ENCODE measurements at places on chromosomes 2 and 18.

GRCh38 chr2:194443926-194444325 lies 1213.1 kb upstream of the SLC39A10 start:
- DNase-seq, result no peak

DNA sequence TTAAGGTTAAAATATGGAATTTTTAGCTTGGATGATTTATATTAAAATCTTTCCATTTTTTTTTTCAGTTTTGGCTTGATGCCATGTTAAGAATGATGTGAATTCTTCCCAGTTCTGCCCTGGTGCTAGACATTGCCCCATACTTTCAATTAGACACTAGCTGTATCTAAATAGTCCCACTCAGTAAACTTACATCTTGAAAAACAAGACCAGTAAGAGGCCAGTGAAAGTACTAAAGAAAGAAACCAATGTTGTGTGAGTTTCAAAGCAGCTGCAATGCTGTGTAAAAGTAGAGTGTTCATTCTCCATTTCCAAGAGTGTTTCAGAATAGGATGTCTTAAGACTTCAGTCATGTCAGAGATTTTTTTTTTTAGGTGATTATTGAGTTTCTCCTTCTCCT lies 40.0 kb upstream of the CYBRD1 start:
- DNase-seq, result no peak

DNA sequence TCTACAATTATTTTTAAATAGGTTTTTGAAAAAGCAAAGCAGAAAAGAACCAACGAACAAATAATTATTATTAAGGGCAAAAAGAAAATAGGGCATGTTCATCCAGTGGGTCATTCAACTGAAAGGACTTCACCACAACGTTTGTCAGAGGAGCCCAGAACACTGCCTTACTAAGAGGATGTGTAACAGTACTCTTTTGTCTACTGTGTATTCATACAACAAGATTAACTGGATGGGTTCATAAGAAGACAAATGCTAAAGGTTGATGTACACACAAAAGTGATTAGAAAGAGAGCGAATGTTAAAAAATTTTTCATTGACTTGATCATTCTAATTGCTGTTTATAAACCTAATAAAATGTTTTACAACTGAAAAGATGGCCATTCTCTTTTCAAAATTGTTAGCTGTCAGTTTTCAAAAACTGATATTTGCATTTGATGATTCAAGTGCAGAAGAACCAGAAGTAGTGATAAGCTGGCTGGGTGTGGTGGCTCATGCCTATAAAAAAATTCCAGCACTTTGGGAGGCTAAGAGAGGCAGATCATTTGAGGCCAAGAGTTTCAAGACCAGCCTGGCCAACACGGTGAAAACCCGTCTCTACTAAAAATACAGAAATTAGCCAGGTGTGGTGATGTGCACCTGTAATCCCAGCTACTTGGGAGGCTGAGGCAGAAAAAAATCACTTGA lies 33.1 kb downstream of the MGAT4A start:
- no peak for DNase-seq

DNA sequence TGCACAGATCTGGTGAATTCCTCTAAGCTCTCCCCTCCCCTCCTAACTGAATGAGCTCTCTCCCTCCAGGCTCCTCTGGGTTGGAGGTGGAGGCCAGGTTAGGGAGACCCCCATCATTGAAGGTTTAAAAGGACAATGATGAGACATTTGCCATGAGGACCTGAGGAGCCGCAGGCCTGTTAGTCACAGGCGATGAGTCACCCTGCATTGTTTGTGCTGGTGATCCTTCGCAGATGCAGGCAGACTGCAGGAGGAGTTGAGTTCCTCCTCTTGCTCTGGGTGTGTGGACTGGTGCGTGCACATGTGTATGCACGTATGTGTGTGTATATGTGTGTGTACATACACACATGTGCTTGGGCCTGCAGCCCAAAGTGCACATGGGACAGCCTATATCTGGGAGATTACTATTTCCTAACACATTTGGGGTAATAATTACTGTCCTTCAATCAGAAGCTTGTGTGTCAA lies 42.0 kb downstream of the MCFD2 start:
- peak; percentile 88 for DNase-seq

DNA sequence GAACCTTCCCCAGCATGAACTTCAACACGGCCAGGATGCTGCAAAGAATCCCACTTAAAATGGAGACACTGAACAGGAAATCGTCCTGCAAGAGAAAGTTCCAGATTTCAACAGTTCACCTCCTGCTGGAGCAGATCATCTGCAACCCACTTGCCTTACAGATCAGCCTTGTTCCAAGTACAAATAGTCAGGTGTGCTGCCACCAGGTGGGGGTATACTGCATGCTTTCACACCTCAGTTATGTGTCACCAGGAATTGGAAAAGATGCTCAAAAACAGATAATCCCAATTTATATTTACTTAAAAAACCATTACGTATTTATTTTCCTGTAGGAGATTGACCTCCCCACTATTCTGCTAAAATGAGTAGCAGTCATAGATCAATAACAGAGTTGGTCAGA lies 212.3 kb downstream of the MGAT5 start:
- DNase-seq, result peak; percentile 45

GRCh38 chr2:79835911-79836310 lies 323.1 kb downstream of the CTNNA2 start:
- DNase-seq, result no peak

GRCh38 chr2:26605195-26605998 lies 35.8 kb downstream of the CIB4 start:
- DNase-seq, result peak; percentile 49

GRCh38 chr2:227848146-227848545 lies 23.3 kb upstream of the DAW1 start:
- DNase-seq, result no peak

DNA sequence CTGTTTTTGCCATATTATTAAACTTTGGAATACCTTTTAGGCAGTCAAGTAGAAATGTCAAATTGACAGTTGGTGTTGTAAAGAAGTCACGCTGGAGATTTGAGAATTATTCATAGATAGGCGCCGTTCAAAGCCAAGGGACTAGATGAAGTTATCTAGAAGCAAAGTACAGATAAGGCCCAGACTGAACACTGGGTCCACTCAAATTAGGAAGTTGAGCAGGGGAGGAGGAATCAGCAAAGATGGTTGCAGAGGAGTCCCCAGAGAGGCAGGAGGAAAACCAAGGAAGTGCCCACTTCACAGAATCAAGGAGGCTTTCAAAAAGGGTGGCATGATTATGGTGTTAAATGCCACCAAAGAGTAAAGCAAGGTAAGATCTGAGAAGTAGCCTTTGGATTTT lies 9.6 kb upstream of the ALS2 start:
- DNase-seq, result no peak

DNA sequence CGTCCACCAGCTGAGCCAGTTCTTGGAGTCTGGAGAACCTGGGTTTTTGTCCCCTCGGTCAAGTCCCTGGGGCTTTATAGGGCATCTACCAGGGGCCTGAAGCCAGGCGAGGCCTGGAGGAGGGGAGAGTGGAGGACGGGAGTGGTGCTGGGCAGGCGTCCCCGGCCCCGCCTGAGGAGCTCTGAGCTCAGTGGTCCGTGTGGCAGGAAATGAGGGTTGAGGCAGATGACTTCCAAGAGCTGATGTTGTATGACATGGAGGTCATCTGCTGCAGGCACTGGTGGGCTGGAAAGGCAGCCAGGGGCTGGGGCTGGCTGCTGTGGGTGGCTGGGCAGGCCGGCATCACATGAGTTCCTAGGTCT lies 118.5 kb upstream of the HS6ST1 start:
- no peak for DNase-seq

DNA sequence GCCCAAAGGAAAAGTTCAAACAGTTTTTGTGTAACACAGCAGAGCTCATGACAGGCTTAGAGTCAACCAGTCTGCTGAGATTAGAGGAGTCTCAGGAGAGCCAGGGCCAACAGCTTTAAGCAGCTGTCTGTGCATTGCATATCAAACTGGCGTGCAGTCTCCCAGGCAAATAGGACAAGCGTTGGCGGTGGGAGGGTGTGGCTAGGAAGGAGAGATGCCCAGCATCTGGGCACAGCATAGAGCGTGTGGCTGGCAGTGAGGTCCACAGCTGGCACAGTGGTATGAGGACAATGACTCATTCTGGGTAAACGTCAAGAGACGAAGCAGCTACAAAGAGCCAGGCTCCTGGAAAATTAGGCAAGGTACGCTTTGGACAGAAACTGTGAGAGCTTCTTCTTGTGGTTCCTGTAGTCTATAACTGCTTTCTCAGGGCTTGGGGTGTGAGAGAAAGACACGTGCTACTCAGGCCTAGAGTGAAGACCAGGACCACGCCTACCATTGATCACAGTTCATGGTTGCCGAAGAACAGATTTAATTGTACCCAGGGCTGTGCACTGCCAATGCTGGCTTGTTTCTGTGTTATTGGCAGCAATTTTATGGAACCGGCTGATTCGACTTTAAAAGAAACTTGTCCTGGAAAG lies 14.8 kb downstream of the ZAP70 start:
- peak; percentile 33 for DNase-seq

DNA sequence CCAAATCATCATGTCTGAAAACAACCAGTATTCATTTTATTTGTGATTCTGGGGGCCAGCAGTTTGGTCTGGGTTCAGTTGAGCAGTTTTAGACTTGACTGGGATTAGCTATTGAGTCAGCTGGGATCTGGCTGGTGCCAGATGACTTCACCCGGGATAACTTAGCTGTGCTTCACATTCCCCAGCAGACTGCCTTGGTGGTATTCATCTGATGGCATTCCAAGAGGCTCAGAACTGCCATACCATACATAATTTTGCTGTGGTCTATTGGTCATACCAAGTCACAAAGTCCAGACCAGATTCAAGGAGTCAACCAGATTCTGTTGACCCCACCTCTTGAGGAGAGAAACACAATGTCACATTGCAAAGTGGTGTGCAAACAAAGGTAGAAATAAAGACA lies 7.8 kb upstream of the FSHR start:
- DNase-seq, result no peak

DNA sequence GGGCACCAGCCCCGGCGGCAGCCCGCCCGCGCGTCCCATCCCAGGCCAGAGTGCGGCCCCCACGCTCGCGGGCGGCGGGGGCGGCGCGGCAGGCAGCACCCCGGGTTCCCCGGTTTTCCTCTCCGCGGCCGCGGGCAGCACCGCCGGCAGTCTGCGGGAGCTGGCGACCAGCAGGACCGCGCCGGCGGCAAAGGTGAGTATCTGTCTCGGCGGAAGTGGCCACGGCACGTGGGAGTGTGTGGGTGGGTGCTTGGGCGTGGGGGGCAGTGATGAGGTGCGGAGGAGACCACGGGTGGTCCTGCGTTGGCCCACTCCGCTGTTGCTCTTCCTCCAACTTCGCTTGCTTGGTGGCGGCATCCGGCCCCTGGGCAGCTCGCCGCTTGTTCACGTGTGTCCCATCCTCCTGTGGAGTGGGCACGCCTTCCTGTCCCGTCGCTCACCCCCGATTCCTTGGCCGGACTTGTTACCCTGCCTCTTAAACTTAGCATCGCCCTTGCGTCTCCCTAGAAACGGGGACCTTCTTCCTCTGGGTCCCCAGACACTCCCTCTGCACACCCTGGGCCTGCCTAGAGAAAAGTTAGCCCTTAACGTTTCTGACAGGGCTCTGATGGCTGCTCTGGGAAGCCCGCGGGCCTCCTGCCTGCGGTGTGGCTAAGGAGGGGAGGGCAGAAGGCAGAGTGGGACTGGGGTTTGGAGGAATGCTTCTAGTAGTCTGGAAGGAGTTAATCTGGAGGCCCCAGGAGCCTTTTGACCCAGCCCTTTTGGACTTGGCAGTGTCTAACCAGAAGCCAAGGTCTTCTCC lies 1.1 kb downstream of the SH3RF3 start:
- DNase-seq, result no peak

DNA sequence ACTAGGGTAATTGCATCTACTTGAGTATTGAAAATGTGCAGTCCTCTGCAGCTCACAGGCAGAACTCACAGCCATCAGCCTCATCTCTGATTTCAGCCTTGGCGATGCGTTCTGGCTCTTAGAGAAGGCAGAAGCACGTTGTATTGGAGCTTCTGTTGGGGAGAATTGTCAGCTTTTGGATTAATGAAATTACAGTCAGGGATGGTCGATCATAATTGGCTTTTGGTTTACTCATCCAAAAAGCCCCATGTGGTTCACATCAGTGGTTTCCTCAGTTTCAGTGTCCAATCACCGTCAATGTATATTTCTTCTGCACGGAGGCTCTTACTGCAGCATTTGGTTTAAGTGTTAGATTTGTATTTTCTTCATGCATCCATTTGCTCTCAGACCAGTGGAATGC lies 218.5 kb upstream of the SOX11 start:
- no peak for DNase-seq

DNA sequence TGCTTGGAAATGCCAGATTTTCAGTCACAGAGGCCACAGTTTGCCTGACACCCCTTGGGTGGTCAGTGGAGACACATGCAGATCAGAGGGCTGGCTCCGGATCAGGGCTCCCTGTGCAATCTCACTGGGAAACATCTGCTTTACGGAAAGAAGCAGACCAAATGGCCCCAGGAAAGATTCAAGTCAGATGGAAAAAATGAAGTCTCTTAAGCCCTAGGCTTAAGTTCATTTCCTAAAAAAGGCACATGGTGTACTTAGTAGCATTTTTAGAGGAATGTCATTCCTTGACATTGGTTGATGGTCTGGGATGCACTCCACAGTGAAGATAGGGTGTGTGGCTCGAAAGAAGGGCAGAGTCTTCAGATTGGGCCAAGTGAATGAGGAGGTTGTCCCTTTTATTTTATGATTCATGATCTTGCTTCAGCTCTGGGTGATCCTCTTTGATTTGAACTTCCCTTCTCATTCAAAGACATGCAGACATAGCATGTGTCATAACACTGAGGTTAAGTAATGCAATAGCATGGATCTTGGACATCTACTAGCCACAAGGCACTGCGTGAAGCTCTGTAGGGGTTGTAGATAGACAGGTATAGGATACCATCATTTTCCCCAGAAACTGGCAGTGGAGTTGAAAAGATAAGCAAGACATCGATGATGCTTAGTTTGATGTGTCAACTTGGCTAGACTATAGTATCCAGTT lies 56.5 kb downstream of the KCNE4 start:
- DNase-seq, result no peak

- DNase-seq, result no peak
Observed at GRCh38 chr2:96839293-96839874, 4.4 kb downstream of the ANKRD23 start.

DNA sequence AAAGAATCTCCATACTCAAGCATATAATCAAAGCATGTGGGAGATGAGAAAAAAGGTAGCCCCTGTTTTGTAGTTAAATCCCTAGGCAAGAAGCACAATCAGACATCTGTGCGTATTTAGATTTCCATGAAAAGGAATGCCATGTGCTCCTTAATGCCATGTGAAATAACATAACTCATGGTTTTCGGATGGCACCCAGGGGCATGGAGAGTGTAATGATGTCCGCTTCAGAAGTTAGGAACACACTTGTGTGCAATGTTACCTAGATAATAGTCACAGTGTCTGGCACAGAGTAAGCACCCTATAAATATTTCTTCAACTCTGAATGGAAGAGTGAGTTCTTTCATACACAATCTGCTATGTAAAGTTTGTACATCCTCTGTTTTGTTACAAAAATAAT lies 197.0 kb downstream of the NCKAP5 start:
- DNase-seq, result no peak

- no peak for DNase-seq
Observed at GRCh38 chr2:211996857-211997256, 541.7 kb downstream of the ERBB4 start.

GRCh38 chr2:120597595-120598193 lies 138.0 kb upstream of the GLI2 start:
- DNase-seq, result no peak

- DNase-seq, result peak; percentile 15
Observed at GRCh38 chr2:133817680-133818566, 249.7 kb upstream of the NCKAP5 start.
